ENCODE measurements at places on chromosomes 2 and 18. TPM values are rescaled to one million over a fixed set of nuclear protein-coding genes. Genes with fewer than 3 reads are reported as not detected.

DNA sequence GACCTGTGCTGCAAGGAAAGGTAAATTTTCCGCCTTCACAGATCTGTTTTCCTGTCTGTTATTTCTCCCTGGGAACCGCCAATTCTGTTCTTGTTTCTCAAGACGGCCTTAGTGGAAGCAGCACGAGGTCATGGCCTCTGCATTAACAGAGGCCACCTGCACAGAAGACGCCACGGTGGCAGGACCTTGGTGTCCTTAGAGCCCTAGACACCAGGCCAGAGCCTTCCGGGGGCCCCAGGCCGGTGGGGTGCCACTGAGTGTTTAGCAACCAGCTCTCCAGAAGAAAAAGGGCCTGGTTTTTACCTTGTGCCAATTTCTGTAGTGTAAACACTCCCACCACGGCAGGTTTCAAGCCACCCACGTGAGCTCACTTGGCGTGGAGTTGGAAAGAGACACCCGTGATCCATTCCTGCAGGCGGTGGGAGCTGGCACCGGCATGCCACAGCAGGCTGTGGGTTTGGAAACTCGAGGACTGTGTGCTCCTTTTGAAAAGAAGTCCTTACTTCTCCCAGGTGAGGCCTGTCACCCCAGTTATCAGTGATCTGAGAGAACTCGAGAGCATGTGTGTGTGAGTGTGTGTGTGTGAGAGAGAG, 103.9 kb upstream of the HDAC4 start:
- no peak for DNase-seq

The ANKRD30BL gene
- polyA plus RNA-seq, result 0.56 TPM

DNA sequence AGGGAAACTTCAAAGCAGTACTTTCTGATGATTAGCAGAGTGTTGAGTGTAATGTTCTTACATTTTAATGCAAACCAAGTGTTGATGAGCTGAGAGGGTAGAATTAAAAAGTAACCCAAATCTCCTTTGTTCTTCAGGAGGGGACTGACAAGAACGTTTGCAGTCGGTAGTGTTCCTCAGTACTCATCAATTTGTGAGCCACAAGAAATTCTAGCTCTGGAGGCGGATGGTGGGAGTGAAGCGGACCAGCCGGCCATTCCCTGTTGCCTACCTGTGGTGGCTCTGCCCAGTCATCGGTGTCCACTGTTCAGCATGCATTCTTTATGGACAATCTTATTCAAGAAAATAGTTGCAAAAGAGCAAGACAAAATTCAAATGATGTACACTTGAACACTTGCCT, 438.6 kb upstream of the POU3F3 start:
- no peak for DNase-seq

- DNase-seq, result no peak
Observed at GRCh38 chr2:211302676-211303075, 746.3 kb downstream of the CPS1 start.

DNA sequence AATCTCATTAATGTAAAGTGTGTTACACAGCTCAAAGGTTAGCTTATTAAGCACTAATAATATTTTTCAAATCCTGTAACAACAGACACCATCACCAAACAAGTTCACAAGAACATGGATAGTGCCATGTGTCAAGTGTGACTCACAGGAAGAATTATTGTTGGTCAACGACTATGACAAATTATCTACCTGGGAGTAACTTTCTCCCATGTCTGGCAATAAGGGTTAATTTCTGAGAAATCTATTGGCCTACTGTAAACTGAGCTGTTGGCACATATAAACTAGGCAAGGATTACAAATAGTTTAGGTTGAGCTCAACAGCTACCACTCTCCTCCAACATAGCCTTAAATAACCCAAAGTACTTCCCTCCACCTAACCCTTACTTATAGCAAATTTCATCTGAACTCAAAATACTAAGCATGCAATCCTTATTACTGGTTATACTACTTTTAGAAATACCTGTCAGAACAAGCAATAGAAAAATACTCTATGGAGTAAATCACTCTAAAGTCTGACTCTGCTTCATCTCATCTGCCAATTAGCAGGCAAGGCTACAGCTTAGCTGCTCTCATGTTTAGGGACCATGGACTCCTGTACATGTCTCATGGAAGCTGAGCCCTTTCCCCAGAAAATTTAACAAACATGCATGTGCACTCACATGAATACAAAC, 223.0 kb downstream of the NBAS start:
- no peak for DNase-seq

DNA sequence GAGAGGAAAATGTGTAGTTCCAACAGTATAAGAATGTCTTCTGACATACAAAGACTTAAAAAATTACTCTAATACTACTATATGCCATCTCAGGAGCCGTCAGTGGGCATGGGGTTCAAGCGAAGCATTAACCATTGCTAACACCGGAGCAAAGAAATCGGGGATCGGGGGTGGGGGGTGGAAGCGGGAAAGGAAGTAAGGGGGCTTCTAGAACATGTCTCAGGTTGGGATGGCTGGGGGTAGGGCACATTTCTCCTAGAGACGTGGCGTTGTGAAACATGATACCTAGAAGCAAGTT, 702 bp downstream of the LMAN1 start:
- peak; percentile 33 for DNase-seq

DNA sequence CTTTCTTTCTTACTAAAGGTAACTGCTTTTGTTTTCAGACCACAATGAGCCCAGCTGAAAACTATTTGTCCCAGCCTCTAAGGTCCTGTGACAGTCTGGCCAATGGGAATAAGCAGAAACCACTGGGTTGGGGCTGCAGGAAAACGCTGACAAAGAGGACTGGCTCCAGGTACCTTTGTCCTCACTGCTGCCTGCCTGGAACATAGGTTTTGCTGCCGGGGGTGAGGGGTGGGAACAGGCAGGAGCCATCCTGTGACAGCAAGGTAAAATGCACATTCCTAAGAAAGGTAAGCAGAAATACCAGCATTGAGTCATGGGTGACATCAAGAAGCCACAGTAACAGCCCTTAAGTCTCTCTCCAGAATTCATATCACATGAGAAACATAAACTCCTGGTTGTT, 21.6 kb downstream of the PTPN2 start:
- no peak for DNase-seq

DNA sequence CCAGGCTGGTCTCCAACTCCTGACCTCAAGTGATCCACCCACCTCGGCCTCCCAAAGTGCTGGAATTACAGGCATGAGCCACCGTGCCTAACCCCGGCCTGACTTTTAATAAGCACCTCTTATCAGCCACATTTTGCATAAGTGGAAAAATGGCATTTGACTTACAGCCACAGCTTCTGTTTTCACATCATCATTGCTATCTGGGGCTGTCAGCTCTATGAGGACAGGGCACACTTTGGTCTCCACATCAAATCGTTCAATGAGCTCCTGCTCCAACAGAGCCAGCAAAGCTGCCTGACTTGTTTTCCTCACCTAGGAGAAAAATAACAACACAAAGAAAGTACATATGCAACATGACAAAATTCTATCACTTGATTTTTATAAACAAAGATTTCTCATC, 26.4 kb downstream of the PPP4R1 start:
- no peak for DNase-seq

DNA sequence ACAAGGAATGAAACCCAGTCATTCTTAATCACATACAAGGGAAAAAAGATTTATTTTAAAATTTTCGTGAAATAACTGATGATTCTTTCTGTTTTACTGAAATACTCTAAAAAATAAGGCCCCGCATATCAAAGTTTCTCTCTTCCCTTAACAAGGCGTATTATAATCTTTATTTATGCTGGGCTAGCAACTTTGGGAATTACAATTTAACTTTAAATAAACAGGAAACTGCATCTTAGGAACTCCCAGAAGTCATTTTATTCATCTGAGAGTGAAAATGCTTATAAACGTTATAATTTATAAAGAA, 166.7 kb downstream of the TCF4 start:
- no peak for DNase-seq

The VIL1 gene
- polyA plus RNA-seq, result 41.5 TPM

DNA sequence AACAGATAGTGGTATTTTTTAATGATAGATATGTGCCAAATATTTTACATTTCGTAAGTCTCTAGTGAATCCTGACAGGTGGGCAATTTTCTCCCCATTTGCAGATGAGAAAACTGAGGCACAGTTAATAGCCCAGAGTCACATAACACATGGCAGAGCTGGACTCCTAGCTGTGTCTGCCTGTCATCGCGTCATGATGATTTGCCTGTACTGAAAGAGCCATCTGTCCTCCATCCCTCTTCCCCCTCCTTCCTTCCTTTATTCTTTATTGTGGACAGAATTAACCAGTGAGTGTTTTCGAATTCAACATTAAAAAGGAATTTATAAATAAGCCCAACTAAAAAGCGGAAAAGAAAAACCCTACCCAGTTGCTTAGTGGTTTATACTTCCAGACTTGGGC, 3.2 kb downstream of the DNAJB2 start:
- DNase-seq, result no peak

The LCT gene
- 0.05 TPM for polyA plus RNA-seq

The QPCT gene
- polyA plus RNA-seq, result 14.3 TPM

The ARHGAP28 gene
- polyA plus RNA-seq, result 69.7 TPM

The ALPP gene
- not detected for polyA plus RNA-seq

GRCh38 chr2:72276876-72277275, 129.2 kb upstream of the CYP26B1 start:
- no peak for DNase-seq

The LGALSL gene
- 38.0 TPM for polyA plus RNA-seq

DNA sequence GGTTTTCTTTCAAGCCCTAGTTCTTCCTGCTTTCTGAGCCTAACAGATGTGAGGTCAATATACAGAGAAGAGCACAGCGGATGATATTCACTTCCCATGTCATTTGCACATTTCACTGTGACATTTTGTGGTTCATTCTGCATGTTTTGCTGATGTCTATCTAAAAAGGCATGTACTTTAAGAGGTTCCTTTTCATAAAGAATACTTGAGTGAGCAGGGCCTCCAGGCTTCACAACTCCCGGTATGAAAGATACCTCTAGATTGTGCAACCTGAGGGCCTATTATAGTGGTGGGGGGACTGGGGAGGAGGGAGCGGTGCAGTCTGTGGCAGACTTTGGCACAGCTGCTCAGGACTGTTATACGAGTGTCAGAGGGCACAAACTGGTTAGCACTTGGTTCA, 54.6 kb downstream of the CPO start:
- DNase-seq, result no peak

The SERPINB12 gene
- not detected for polyA plus RNA-seq

The CHRND gene
- polyA plus RNA-seq, result 0.87 TPM

DNA sequence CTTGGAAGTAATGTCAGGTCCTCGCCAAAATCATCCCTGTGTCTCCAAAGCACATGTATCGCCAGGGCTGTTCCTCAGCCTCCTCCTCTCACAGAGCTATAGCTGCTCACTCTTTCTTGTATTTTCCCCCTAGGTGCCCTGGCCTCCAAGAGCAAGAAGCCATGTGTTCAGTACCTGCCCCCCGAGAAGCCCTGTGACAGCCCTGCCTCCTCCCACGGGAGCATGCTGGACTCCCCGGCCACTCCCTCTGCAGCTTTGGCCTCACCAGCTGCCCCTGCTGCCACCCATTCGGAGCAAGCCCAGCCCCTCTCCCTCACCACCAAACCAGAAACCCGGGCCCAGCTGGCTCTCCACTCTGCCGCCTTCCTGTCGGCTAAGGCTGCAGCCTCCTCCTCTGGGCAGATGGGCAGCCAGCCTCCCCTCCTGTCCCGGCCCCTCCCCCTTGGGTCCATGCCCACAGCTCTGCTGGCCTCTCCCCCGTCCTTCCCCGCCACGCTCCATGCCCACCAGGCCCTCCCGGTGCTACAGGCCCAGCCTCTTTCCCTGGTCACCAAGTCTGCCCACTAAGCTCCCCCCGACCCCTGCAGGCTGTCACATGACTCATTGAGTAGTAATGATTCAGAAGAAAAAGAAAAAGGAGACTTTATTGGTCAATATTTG, 18.8 kb downstream of the TGOLN2 start:
- DNase-seq, result peak; percentile 73

All from renal cortex interstitium (tissue), 15 donors.